ENCODE measurements at places on chromosomes 6 and 20.

DNA sequence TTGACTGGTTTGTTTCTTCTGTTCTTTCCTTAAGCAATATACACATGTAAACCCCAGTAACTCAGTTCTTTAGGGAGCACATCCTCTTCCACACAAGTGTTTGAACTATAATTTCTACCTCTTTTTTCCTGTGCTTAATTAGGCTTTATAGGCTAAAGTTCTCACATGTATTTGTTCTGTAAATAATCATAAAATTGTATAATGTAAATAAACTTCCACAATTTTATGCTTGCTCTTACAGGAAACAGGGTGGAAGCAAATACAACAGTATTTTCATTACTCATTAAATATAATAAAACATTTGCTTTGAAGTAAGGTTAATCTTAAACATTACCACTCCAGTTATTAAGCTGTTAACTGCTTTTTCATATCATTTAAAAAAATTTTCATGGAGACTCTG is 26.9 kb downstream of the GPRC6A start:
- DNase-seq: no peak

GRCh38 chr6:20198775-20199174 is 13.5 kb downstream of the MBOAT1 start:
- no peak for DNase-seq

DNA sequence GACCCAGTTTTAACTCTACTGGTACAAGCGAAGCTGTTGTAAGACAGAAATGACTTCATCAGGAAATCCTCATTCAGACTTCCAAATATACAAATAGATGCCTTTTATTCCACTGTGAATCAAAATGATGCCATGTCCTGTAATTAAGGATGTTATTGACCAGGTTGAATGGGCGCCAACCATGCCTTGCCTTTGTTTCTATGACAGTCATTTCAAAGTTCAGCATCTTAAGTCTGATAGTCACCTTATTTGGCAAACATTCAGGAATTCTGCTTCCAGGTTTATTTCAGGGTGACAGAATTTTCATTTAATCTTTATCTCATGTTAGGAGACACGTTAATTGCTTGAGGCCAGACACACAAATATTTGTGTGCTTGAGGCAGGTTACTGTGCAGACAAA is 592.8 kb upstream of the JAG1 start:
- DNase-seq: no peak

DNA sequence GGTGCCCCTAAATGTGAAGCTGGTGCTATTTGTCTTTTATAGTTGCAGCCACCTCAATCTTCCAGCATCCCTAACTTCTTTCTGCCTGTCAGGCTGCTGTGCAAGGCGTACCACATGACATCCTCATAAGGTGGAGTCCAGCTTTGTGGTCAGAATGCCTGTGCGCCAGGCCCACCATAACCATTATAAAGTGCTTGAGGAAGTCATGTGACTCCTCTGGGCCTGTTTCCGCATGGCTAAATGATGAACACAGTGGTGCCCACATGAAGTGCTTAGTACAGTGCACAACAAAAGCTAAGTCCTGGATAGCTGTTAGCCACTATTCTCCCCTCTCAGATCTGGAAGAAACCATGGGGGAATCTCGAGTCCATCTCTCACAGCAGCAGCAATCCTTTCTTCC is 75.6 kb downstream of the INSM1 start:
- no peak for DNase-seq

DNA sequence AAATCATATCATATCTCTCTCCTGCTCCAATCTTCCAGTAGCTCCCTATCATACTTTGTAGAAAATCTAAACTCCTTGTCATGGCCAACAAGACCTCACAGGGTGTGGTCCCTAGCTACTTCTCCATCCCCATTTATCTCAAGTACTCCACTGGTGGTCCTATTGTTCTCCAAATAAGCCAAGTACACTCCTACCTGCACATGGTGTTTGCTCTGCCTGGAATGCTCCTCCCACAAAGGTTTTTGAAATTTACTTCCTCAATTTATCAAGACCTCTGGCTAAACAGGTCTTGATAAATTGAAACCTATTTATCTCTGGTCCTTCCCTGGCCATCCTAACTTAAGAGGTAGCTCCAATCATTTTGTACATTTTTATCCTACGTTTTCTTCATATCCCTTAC is 12.1 kb downstream of the TMX4 start:
- DNase-seq: no peak
